ENCODE measurements at places on chromosomes 13 and 19.
A peak's percentile ranks its signal among the peaks of the same experiment; 100 is the strongest.

- no peak for DNase-seq
These were observed 11.5 kb upstream of the ZNF814 start for GRCh38 chr19:57900311-57900710.

DNA sequence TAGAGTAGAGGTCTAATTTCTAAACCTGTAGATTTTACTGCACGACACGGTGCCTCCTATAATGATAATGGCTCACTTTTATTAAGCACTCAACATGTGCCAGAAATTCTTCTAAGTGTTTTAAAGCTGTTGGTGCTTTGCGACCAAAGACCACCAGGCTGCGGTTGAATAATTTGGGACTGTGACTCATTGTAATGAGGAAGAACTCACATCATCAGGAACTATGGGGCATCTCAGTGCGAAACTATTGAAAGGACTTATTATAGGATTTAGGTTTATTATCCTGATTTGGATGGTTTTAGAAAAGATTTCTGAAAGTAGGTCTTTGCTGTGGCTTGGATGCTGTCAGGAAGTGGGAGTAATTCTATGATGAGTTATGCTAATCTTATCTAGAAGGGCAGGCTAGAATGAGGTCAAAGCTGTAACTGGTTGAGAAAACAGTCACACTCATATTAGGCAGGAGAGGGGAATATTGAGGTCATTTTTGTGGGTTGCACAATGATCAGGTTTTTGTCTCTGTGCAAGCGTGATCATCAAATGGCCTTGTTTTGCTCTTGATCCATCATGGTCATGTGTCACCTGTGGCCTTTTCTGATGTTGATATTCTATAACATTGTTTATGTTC is 266.8 kb downstream of the PCDH20 start:
- DNase-seq, result no peak

GRCh38 chr13:99969453-99969918 is 2.1 kb downstream of the ZIC5 start:
- no peak for DNase-seq

GRCh38 chr19:1985588-1986356 is 29.7 kb downstream of the BTBD2 start:
- no peak for DNase-seq

- no peak for DNase-seq
These were observed 296.3 kb downstream of the NALCN start for GRCh38 chr13:101120007-101120406.

GRCh38 chr13:81171065-81171647 is 830.2 kb upstream of the SPRY2 start:
- DNase-seq, result no peak

DNA sequence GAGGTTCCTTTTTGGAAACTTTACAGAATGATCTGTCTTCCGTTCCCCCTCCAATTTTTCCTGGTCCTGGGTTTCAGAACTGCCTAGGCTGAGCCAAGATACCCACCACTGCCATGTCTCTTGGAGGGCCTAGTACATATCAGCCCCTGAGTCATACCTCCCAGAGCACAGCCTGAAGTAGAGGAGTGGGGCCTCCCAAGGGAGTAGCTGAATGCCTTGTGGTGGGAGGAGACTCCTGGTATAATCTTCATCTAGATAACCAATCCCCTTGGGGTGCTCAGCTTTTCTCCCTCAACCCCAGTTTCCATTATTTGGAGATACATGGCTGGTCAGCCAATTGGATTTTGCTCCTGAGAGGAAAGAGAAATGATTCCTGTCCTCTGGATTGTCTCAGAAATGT is 30.3 kb downstream of the ZNF763 start:
- DNase-seq, result peak; percentile 11

GRCh38 chr13:35791184-35791851 is 314.8 kb upstream of the MAB21L1 start:
- peak; percentile 36 for DNase-seq

DNA sequence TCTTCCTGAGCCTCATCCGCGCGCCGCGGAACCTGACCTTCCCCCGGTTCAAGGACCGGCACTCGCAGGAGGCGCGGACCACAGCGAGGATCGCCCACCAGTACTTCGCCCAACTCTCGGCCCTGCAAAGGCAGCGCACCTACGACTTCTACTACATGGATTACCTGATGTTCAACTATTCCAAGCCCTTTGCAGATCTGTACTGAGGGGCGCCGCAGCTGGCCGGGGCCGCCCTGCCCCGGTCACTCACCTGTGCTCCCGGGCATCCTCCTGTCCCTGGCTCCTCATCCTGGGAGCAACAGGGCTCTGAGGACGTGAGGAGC is 23.9 kb upstream of the KCTD15 start:
- DNase-seq, result no peak

- DNase-seq, result no peak
These were observed 1171.9 kb downstream of the EFNB2 start for GRCh38 chr13:105363261-105364190.

DNA sequence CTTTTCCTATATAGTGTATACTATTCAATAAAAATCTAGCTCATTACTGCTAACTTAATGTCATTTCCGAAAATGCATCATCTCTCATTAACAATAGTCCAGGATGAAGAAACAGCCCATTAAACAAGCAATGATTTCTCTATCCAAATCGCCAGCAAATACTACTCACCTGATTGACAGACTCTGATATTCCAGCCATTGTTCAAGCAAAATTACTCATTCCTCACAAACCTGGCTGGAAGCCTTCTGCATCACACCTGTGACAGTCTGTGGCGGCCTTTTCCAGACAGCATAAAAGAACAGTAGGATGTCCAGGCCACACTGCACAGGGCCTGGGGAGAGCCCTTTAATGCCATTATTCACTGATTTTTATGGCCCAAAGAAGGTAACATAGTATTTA is 115.9 kb downstream of the ABCC4 start:
- no peak for DNase-seq

DNA sequence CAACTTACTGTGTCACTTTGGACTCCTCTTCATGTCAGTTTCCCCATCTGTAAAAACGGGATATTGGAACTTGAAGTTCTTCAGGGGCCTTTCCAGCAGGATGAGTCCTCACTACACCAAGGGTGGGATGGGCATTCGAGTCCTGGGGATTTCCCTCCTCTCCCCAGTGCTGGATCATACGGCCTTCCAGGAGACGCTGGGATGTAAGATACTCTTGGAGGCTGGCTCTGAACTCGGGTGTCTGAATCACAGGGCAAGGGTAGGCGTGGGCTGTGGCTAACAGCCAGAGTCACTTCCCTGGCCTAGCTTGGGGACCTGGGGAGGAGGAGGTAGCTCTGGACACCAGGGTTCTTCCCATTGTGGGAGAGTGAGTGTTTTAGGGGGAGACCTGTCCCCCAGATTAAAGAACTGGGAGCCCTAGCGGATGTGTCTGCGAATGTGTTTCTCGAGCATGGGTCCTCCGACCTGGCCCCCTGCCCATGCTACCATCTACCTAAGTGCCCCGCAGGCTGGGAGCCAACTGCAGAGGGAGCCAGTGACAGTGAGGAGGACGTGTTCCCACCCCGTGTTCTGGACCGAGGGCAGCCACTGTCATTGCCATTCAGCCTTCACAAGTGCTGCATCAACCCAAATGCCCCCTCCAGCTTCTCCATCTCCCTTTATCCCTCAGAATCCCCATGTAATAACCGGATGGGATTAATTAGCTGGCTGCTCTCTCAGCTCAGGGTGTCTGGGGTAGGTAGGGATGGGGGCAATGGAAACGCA is 2.4 kb upstream of the CYTH2 start:
- no peak for DNase-seq

DNA sequence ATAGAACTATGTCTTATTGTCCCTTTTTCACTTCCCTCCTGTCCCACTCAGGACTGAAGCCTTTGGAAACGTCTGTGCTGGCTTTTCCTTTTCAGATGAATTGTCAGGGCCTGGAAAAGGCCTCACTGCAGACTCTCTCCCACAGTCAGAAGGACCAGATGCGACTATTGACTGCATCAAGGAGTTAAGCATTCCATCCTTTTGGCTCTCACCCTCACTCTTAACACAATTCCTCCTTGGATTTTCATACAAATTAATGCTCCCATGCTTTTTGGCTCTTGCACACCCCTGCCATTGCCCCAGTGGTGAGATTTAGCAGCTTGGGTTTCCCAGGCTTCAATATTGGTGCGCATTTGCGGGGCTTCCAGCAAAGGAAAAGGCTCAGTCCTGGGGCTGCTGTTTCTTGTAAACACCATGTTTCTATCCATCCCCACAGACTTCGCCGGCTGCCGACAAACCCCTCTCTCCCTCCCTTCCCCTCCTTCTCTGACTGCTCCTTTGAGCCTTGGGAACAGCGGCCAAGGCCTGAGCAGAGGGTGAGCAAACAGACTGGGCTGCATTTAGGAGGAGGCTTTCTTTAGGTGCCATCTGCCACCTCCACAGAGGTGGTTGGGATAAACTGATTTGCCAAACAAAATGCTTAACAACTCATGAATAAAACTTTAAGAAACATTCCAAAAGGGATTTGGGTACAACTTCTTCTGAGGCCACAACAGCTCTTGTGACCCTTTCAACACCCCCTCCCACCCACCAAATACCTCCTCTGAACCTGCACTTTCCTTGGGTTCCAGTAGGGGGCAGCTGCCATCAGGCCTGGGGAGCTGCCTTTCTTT is 48.6 kb upstream of the PCDH8 start:
- DNase-seq, result no peak

- DNase-seq, result no peak
These were observed 8.0 kb downstream of the KLK5 start for GRCh38 chr19:50944795-50945194.

GRCh38 chr13:72565893-72566292 is 161.5 kb downstream of the MZT1 start:
- peak; percentile 42 for DNase-seq

DNA sequence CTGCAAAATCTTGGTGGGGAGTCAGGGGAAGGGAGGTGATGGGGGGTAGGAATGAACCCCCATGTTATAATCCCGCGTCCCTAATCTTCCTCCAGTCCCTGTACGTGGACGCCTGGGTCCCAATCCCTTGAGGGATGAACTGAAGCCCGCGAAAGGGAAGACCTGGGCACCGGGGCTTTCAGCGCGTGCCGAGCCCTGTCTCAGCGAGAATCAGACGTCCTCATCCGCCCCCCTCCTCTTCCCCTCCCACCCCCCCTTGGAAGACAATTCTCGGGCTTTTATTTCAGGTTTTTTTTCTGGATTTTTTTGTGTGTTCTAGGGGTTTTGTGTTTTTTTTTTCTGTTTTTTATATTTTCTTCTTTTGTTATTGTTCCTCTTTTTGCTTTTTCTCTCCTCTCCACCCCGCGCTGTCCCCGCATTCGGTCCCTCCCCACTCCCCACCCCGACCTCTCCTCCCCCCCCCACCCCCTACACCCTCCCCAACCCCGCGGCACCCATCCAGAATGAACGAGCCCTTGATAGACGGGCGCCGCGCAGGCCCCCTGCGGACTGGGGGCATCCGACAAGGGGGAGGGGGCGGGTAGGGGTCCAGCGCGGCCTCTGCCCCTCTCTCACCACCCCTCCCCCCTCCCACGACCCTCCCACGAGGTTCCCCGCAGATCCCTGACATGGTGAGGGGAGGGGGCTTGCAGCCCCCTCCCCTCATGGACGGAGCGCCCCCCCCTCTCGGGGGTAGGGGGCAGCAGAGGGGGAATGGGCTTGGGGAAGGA is 10.3 kb downstream of the C19orf81 start:
- DNase-seq, result no peak

- no peak for DNase-seq
These were observed 27.2 kb upstream of the FBL start for GRCh38 chr19:39873385-39873784.

- peak; percentile 31 for DNase-seq
These were observed 970.5 kb downstream of the UQCRFS1 start for GRCh38 chr19:28242317-28242927.

- no peak for DNase-seq
These were observed 4.1 kb downstream of the PCDH17 start for GRCh38 chr13:57635541-57636085.

DNA sequence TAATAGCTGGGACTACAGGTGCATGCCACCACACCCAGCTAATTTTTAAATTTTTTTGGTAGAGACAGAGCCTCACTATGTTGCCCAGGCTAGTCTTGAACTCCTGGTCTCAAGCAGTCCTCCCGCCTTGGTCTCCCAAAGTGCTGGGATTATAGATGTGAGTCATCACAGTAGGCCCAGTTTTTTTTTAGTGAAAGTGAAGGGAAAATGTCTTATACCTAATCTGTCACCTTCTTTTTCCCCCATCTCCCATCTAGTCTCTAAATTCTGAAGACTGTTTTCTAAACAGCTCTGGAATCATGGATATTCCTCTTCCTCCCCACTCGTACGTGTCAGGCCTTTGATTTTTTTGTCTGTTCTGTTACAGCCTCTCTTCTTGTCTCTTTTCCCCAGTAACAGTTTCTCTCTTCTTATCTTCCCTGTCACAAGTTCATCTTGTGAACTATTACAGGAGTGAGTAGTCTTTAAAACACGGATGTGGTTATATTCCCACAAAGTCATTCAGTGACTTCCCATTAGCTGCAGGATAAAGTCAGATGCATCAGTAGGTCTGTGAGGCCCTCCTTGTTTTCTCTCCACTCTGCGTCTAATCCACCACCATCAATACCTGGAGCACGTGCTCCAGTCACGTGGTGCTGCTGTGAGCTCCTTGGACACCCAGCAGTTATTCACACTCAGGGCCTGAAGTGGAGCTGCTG is 2.9 kb downstream of the CDC16 start:
- no peak for DNase-seq

GRCh38 chr19:2166741-2167738 is 3.3 kb downstream of the DOT1L start:
- peak; percentile 27 for DNase-seq

DNA sequence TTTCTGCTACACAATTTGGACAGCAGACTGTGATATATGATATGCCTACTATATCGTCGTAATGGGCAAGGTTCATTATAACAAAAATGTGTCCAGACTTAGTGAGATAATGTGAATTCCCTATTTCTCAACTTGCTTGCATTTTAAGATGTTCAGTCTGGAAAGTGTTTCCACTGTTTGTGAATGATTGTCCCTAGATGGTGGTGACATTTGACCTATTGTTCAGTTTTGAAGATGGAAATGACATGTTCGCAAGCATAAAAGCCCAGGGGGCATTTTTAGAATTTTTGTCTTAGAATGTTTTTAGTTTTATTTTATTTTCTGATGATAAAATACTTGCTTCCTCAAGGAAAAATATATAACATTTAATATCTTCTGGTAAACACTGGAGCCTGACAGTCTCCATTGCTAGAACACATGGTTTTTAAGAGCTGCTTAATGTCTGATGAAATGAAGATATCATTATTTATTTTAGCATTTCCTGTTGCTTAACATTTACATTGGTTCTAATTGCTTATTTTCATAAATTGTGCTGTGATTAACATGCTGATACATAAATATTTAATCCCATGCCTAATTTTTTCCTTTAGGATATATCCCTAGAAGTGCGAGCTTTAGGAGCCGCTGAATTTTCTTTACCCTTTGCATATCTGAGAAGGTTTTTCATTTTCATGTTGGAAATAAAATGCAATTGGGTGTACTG is 27.1 kb downstream of the MBNL2 start:
- DNase-seq, result no peak

- DNase-seq, result peak; percentile 97
These were observed 10.0 kb downstream of the CFD start for GRCh38 chr19:869245-870177.

DNA sequence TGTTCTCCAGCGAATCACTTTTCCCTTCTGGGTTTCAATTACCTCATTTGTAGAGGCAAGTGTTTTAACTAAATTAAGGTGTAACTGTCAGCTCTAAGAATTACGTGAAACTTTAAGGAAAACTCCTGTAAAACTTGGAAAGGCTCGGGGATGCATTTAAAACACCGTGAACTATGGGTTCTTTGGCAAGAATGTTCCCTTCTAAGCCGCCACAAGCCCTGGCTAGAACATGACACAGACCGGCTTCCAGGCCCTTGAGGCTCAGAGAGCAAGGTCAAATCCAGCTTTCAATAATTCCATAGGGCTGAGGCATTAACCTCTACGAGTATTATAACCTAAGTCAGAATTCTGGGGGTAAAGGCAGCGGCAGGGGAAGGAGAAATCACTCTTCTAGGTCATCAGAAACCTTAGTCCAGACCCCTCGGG is 685 bp downstream of the VWA8 start:
- DNase-seq, result peak; percentile 12
